ENCODE measurements at places on chromosomes 7 and 10. TPM values are rescaled to one million over a fixed set of nuclear protein-coding genes. Genes with fewer than 3 reads are reported as not detected.

- DNase-seq, result peak; percentile 89
- H3K4me3 ChIP-seq, result no peak overlapping the region
- no peaks in the 10 kb centered on the region for H3K36me3 ChIP-seq
- peaks cover 5% of the 10 kb centered on the region for H3K4me1 ChIP-seq
- H3K27me3 ChIP-seq, result no peaks in the 10 kb centered on the region
These were observed 27.3 kb downstream of the PPIF start for GRCh38 chr10:79374312-79375191.

- DNase-seq, result no peak
- H3K27ac ChIP-seq, result no peak overlapping the region
- H3K4me3 ChIP-seq, result no peak overlapping the region
- no peaks in the 10 kb centered on the region for H3K27me3 ChIP-seq
- no peaks in the 10 kb centered on the region for H3K4me1 ChIP-seq
These were observed 104.8 kb downstream of the EMX2 start for GRCh38 chr10:117647306-117647705.

DNA sequence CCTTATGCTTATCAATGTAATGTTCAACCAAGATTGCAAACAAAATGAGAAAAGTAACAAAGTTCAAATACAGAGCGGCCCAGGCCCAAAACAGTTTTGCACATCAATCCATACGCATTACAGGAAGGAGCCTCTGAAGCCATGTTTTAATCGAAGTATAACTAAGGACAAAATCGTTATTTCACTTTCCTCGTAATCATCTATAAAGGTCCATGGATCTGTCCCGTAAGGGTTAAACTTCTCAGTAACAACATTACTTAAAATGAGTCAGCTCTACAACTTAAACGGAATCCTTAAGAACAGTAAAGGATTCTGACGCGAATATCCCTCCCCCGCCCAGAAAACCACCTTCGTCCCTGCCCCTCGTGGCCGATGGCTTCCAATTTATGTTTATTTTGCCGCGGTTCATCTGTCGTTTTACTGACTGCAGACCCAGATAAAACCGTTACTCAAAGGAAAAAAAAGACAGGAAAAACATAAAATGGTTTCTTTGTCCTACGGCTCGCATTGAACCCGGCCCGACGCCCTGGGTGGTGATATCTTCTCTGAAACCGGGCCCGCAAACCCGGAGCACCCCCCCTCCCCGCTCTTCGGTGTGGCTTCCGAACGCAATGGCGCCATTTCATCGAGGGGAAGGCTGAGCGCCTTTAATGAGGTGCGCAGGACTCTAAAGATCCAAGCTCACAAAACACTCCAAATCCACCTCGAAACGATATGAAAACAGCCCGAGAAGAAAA, 1.1 kb downstream of the HNRNPA2B1 start:
- peak overlapping the region; percentile 98 for H3K4me3 ChIP-seq
- H3K27ac ChIP-seq, result peak overlapping the region; percentile 99
- H3K36me3 ChIP-seq, result peaks cover 84% of the 10 kb centered on the region
- H3K4me1 ChIP-seq, result peaks cover 8% of the 10 kb centered on the region
- no peaks in the 10 kb centered on the region for H3K27me3 ChIP-seq

GRCh38 chr10:112912410-112912928, 37.6 kb upstream of the TCF7L2 start:
- H3K36me3 ChIP-seq, result no peaks in the 10 kb centered on the region
- peak overlapping the region; percentile 40 for H3K4me3 ChIP-seq
- peak overlapping the region; percentile 28 for H3K27ac ChIP-seq
- H3K4me1 ChIP-seq, result no peaks in the 10 kb centered on the region
- H3K27me3 ChIP-seq, result no peaks in the 10 kb centered on the region
- no peak for DNase-seq

DNA sequence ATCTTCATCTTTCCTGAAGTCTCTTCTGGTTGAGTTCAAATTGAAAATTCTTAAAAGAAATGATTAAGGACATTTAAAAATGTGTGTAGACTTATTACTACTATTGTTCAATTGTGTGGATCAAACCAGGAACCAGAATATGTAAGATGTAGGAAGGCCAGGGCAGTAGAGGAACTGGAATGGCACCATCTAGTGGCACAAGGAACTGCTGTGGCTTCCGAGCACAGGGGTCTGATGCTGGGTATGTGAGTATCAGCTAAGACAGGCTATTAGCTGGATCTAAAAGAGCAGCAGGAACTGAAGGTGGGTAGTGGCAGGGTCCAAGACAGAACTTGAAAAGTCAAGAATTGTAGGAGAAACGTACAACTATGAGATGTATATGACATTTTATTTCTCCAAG, 247.3 kb downstream of the SEMA3A start:
- no peak for DNase-seq
- no peaks in the 10 kb centered on the region for H3K4me1 ChIP-seq
- H3K27ac ChIP-seq, result no peak overlapping the region
- no peaks in the 10 kb centered on the region for H3K36me3 ChIP-seq
- H3K27me3 ChIP-seq, result no peaks in the 10 kb centered on the region

FAM237B gene
- total RNA-seq, result not detected
